Naive thymus-derived CD4-positive, alpha-beta T cell (primary cell): ENCODE measurements at places on chromosomes 1 and 21. TPM values are rescaled to one million over a fixed set of nuclear protein-coding genes. Genes with fewer than 3 reads are reported as not detected.

SDHB gene
- total RNA-seq = 63.9 TPM

DNA sequence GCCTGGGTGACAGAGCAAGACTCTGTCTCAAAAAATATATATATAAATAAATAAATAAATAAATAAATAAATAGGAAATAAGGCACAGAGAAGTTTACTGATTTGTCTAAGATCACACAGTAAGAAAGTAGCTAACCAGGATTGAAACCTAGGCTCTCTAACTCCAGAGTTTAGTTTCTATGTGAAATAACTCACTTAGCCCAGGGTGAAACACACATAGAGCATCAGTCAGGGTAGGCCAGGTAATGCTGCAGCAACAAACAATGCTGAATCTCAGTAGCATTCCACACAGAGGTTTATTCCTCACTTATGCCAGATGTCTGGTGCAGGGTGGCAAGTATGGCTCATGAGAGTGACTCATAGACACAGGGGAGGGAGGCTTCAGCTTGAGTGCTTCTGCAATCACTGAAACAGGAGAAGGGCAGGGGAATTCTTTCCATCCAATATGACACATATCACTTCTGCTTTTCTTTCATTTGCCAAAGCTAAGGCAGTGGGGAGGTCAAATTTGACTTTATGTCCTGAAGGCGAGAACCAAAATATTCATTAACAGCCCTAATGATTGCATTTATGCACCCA lies 37.1 kb upstream of the KANK4 start:
- DNase-seq = no peak
- no peaks in the 10 kb centered on the region for H3K27me3 ChIP-seq
- no peaks in the 10 kb centered on the region for H3K36me3 ChIP-seq
- no peak overlapping the region for H3K4me3 ChIP-seq
- no peak overlapping the region for H3K27ac ChIP-seq

- H3K27ac ChIP-seq = no peak overlapping the region
- H3K27me3 ChIP-seq = peaks cover 3% of the 10 kb centered on the region
- H3K4me3 ChIP-seq = no peak overlapping the region
- H3K36me3 ChIP-seq = no peaks in the 10 kb centered on the region
- DNase-seq = no peak
Observed at GRCh38 chr1:47729685-47730084, 267.5 kb downstream of the TRABD2B start.

- no peaks in the 10 kb centered on the region for H3K27me3 ChIP-seq
- no peaks in the 10 kb centered on the region for H3K36me3 ChIP-seq
- peaks cover 18% of the 10 kb centered on the region for H3K4me1 ChIP-seq
- H3K4me3 ChIP-seq = no peak overlapping the region
- no peak for DNase-seq
- no peak overlapping the region for H3K27ac ChIP-seq
Observed at GRCh38 chr1:209673631-209674417, 1.4 kb upstream of the G0S2 start.

GRCh38 chr21:43634618-43635017 lies 24.7 kb downstream of the HSF2BP start:
- no peak overlapping the region for H3K4me3 ChIP-seq
- no peak overlapping the region for H3K27ac ChIP-seq
- no peak for DNase-seq
- H3K36me3 ChIP-seq = no peaks in the 10 kb centered on the region

GRCh38 chr1:952201-952600 lies 6.9 kb downstream of the NOC2L start:
- H3K36me3 ChIP-seq = no peaks in the 10 kb centered on the region
- no peak for DNase-seq
- no peaks in the 10 kb centered on the region for H3K4me1 ChIP-seq
- no peak overlapping the region for H3K27ac ChIP-seq
- no peaks in the 10 kb centered on the region for H3K27me3 ChIP-seq
- no peak overlapping the region for H3K4me3 ChIP-seq

DNA sequence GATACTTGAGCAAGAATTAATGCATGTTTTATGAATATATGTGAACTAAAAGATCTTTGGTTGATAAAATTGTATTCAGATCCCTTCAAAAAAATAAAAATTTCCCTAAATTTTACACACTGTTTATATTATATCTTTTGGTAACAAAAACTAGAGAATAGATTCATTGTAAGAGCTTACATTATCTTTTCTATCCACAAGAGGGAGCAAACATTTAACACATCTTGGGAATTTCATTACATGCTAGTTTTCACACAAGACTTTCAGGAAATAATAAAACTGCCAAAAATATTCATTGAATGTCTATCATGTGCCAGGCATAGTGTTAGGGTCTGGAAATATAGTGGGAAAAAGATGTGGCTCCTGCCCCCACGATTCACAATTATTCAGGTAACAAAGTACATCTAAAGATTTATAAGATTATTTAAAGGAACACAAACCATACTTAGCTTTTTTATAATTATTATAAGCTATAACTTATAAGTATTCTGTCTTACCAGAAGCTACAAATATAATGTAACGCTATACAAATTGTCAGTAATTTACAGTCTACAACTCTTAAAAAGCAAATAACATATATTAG lies 30.6 kb downstream of the FAF1 start:
- no peaks in the 10 kb centered on the region for H3K36me3 ChIP-seq
- H3K27ac ChIP-seq = no peak overlapping the region
- H3K4me1 ChIP-seq = no peaks in the 10 kb centered on the region
- no peaks in the 10 kb centered on the region for H3K27me3 ChIP-seq
- peak; percentile 34 for DNase-seq
- no peak overlapping the region for H3K4me3 ChIP-seq

GRCh38 chr1:239914751-239915231 lies 176.9 kb upstream of the FMN2 start:
- H3K36me3 ChIP-seq = no peaks in the 10 kb centered on the region
- no peak for DNase-seq
- H3K27me3 ChIP-seq = no peaks in the 10 kb centered on the region
- no peaks in the 10 kb centered on the region for H3K4me1 ChIP-seq
- no peak overlapping the region for H3K4me3 ChIP-seq

DNA sequence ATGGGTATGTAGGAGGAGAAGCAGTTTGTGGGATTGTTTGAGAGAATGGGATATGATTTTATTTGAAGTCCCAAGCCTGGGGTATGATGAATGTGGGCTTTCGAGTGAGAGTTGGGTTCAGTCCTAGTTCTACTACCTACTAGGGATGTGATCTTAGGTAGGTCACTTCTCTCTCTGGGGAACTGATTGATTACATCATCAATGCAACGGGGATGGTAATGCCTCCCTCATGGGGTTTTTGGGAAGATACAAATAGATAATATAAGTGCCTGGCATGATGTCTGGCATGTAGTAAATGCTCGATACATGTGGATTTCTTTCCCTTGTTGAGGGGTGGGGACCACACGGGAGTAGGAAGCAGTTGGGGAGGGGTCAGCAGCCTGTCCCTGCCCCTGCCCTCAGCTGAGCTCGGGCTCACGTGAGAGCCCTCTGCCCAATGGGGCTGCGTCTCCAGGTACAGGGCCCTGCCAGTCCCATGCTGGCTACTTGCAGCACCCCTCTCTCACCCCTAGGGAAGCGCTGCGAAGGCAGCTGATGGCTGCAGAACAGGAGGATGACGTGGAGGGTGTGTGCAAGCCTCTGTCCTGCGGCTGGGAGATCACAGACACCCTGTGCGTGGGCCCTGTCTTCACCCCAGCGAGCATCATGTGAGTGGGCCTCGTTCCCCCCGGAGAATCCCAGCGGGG lies 38.7 kb downstream of the AZIN2 start:
- H3K36me3 ChIP-seq = no peaks in the 10 kb centered on the region
- no peak for DNase-seq
- no peak overlapping the region for H3K27ac ChIP-seq
- no peaks in the 10 kb centered on the region for H3K4me1 ChIP-seq

DNA sequence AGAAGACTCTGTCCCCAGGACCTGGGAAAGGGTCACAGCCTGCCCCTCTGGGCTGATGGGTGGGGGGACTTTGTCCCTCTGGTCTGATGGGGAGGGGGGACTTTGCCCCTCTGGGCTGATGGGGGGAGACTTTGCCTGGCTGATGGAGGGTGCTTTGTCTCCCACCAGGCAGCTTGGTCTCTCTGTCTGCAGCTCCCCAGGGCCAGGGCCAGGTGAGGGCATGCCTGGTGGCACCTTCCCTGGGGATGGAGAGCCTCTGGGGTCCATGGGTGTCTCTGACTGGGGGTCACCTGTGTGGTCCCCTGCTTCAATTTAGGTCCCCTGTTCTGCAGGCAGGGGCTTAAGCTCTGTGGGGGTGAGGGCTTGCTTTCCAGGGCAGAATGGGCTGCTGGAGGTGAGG lies 23.5 kb upstream of the TTC34 start:
- H3K4me1 ChIP-seq = no peaks in the 10 kb centered on the region
- H3K27ac ChIP-seq = no peak overlapping the region
- H3K4me3 ChIP-seq = no peak overlapping the region
- no peak for DNase-seq
- H3K27me3 ChIP-seq = no peaks in the 10 kb centered on the region
- no peaks in the 10 kb centered on the region for H3K36me3 ChIP-seq

DNA sequence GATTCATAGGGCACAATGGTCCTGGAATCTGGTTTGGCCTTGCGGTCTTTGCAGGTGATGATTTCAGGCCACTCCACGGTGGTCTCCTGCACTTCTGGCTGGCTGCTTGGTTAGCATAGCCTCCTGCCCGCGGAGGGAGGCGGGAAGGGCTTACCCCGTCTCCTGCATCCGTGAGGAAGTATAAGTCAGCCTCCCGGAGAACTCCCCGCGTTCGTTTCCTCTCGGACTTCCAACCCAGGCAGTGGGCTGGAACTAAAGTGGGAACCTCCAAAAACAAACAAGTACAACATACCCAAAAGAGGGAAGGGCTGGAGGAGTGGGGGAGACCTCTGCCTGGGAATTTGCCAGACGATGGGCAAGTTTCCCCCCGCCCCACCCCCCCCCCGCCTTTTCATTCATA lies 939 bp upstream of the CCN1 start:
- no peak overlapping the region for H3K4me3 ChIP-seq
- DNase-seq = no peak
- no peaks in the 10 kb centered on the region for H3K36me3 ChIP-seq

GRCh38 chr21:27825035-27825434 lies 858.1 kb upstream of the ADAMTS5 start:
- no peak for DNase-seq
- H3K4me1 ChIP-seq = no peaks in the 10 kb centered on the region
- H3K27ac ChIP-seq = no peak overlapping the region
- H3K4me3 ChIP-seq = no peak overlapping the region
- H3K27me3 ChIP-seq = no peaks in the 10 kb centered on the region

- H3K27me3 ChIP-seq = no peaks in the 10 kb centered on the region
- no peaks in the 10 kb centered on the region for H3K4me1 ChIP-seq
- H3K36me3 ChIP-seq = no peaks in the 10 kb centered on the region
- DNase-seq = no peak
Observed at GRCh38 chr1:60540141-60540540, 466.6 kb upstream of the C1orf87 start.

- no peak overlapping the region for H3K4me3 ChIP-seq
- DNase-seq = no peak
- peaks cover 9% of the 10 kb centered on the region for H3K4me1 ChIP-seq
Observed at GRCh38 chr1:66535853-66536252, 1.9 kb downstream of the SGIP1 start.

GRCh38 chr1:232575763-232576040 lies 54.2 kb downstream of the SIPA1L2 start:
- DNase-seq = no peak
- H3K27me3 ChIP-seq = no peaks in the 10 kb centered on the region
- H3K36me3 ChIP-seq = no peaks in the 10 kb centered on the region
- H3K4me3 ChIP-seq = no peak overlapping the region
- no peak overlapping the region for H3K27ac ChIP-seq
- H3K4me1 ChIP-seq = peaks cover 21% of the 10 kb centered on the region

DNA sequence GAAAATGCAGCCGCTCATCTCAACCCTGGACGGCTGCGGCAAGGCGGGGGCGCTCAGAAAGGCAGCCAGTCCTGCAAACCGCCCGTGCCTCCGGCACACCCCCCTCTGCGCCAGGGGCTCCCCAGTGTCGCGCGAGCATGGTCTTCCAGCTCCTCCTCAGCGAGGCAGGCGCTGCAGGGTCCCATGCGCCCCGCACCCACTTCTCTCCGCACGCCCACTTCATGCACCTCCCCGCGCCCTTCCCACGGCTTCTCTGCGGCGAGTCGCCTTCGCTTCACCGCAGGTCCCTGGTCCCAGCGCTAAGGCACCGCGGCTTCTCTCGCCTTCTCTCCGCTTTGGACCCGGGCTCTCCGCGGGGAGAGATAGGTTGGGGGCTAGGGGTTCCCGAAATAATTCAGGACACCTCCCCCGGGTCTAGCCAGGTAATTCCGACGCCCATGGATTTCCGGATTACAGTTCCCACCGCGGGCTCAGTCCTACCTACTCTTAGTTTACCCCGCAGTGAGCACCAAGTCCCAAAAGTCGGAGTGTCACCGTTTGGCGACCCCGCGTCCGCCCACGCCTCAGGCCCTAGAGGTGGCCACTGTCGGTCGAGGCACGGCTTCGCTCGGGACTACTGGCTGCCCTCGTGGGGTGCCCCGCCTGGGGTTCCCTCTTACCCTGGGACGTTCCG lies 67.5 kb downstream of the SYT2 start:
- H3K27ac ChIP-seq = no peak overlapping the region
- H3K4me3 ChIP-seq = peak overlapping the region; percentile 44
- peaks cover 16% of the 10 kb centered on the region for H3K27me3 ChIP-seq
- DNase-seq = no peak
- peaks cover 13% of the 10 kb centered on the region for H3K4me1 ChIP-seq
- no peaks in the 10 kb centered on the region for H3K36me3 ChIP-seq

DNA sequence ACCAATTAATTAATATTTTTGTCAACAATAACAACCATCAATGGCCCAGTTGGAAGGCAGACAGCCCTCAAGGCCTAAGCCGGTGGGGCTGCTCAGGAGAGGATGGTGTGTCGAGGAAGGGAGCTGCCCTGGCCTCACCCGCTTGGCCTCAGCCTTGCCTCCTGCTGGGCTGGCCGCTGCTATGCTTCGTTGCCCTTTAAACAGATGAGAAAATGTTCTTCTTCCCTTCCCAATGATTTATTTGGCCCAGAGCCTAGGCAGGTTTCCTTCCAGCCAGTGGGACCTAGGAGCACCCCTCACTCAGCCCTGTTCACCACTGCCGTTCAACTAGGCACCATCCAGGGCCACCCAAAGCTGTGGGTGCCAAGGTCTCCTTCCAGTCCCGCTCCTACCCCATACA lies 3.1 kb upstream of the ADGRB2 start:
- H3K27ac ChIP-seq = no peak overlapping the region
- no peaks in the 10 kb centered on the region for H3K36me3 ChIP-seq
- peaks cover 27% of the 10 kb centered on the region for H3K4me1 ChIP-seq

KRTAP10-4 gene
- not detected for total RNA-seq

GRCh38 chr1:161307230-161307768 lies 2.5 kb downstream of the MPZ start:
- peak overlapping the region; percentile 78 for H3K27ac ChIP-seq
- no peaks in the 10 kb centered on the region for H3K27me3 ChIP-seq
- no peak overlapping the region for H3K4me3 ChIP-seq
- H3K4me1 ChIP-seq = peaks cover 16% of the 10 kb centered on the region
- DNase-seq = no peak
